ENCODE measurements at places on chromosomes 16 and 17.
A peak's percentile ranks its signal among the peaks of the same experiment; 100 is the strongest.

DNA sequence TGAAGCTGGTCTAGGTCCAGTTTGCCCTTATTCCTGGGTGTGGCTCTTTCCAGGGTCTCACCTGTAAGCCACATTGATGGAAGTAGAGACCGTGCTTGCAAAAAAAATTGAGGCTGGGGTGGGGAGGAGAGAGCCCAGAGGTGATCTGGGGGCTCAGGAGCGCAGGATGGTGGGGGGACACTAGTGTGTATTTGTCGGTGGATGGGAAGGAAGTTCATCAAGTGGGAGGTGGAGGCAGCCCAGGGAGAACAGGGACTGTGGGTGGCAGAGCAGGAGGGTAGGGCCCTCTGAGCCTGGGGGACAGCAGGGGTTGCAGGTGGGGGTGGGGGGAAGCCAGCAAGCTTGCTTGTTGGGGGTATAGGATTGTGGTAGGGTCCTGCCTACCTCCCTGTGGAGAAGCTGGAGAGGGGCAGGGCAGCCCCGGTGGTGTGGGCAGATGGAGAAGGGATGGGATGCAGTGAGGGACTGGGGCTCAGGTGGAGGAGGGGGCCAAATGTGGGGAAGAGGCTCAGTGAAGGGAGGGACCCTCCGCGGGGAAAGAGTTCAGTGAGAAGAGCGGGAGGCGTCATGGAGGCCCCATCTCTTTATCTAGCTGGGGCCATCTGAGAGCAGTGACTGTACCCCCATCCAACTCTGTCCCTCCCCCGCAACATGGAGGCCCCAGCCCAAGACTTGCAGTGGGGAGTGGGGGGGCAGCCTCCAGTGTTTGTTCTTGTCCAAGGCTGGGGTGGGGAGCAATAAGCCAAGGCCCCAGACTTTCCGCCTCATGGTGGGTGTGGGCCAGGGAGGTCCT lies 17.2 kb upstream of the TMEM92 start:
- no peaks in the 10 kb centered on the region for H3K27me3 ChIP-seq
- H3K27ac ChIP-seq = no peak overlapping the region
- no peaks in the 10 kb centered on the region for H3K4me1 ChIP-seq

DNA sequence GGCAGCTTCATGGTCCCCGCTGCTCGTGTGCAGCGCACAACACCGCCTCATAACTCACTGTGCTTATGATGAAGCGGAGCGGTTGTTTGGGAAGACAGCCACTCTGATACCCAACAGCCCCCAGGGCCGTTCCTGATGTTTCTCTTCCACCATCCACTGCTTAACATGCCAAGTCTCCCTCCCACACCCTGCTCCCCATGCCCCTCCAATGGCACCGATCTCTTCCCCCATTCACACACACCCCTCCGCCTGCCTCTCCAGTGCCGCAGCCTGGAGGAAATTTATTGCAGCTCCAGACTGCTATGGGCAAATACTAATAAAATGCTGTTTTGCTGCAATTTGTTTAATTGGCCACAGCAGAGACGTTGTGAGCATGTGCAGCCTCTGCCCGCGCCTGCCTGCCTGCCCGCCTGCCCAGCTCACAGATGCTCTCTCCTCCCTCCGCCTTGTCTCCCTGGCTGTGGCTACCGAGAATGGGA lies 80.3 kb upstream of the LHX1 start:
- H3K36me3 ChIP-seq = peaks cover 6% of the 10 kb centered on the region
- no peak overlapping the region for H3K4me3 ChIP-seq
- H3K27me3 ChIP-seq = no peaks in the 10 kb centered on the region
- H3K4me1 ChIP-seq = peaks cover 29% of the 10 kb centered on the region
- no peak for DNase-seq

DNA sequence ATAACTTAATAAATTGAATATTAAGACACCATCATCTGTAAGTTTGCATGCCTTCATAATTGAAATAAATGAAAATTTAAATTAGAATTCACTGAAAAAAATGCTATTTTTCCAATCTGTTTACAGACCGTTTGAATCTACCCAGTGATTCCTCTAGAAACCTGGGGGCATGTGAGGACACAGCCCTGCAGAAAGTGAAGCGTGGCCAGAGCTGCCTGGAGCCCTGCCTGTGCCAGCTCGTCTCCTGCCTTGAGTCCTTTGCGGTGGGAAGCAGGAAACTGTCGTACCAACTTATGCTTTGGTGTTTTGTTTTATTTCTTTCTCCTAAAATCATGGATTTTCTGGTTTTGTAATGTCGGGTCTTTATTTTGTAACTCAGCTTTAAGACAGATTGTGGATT lies 67.8 kb upstream of the FA2H start:
- no peak overlapping the region for H3K27ac ChIP-seq
- DNase-seq = no peak
- H3K27me3 ChIP-seq = peaks cover 12% of the 10 kb centered on the region
- no peaks in the 10 kb centered on the region for H3K36me3 ChIP-seq

GRCh38 chr17:45115871-45116270 lies 16.4 kb downstream of the PLCD3 start:
- no peaks in the 10 kb centered on the region for H3K4me1 ChIP-seq
- no peak for DNase-seq
- H3K27me3 ChIP-seq = no peaks in the 10 kb centered on the region
- H3K4me3 ChIP-seq = no peak overlapping the region

DNA sequence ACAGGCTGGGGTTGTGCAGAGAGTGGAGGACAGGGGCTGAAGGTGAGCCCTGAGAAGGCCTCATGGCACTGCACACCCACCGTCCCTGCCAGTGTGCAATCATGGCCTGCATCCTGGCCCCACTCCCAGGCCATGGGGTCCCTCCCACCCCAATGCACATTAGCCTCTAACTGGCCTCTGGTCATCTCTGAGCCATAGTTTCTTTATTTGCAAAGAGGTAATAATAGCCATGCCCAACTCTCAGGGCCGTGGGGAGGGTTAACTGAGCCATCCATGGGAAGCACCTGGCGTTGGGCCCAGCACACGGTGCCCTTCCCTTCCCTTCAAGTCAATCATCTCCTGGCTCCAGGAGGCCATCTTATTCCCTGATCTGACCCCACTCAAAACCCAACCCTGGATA lies 10.8 kb upstream of the ITGA3 start:
- no peaks in the 10 kb centered on the region for H3K27me3 ChIP-seq
- peak; percentile 70 for DNase-seq
- peaks cover 63% of the 10 kb centered on the region for H3K4me1 ChIP-seq
- peak overlapping the region; percentile 55 for H3K27ac ChIP-seq

DNA sequence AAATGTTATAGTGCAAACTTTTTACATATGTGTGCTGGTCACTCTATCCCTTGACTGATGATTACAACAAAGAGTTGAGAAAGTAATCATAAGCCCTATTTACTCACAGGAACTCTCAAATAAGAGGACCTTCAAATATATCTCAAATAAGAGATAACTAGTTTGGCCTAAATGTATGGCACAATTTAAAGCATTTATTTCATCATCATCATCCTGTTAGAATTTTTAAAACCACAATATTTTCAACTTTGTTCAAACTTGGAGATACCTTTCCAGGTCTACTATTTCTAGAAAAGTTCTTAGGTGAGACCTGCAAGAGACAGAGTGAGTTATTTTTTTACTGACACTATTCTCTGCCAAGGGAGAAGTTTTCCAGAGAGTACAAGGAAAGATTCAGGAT lies 5.5 kb downstream of the CPPED1 start:
- no peaks in the 10 kb centered on the region for H3K4me1 ChIP-seq
- H3K27me3 ChIP-seq = no peaks in the 10 kb centered on the region
- no peak overlapping the region for H3K4me3 ChIP-seq
- DNase-seq = no peak
- no peak overlapping the region for H3K27ac ChIP-seq

- H3K4me1 ChIP-seq = no peaks in the 10 kb centered on the region
- no peak overlapping the region for H3K27ac ChIP-seq
- H3K4me3 ChIP-seq = no peak overlapping the region
- DNase-seq = no peak
These were observed 192.2 kb downstream of the MAF start for GRCh38 chr16:79408355-79408754.

DNA sequence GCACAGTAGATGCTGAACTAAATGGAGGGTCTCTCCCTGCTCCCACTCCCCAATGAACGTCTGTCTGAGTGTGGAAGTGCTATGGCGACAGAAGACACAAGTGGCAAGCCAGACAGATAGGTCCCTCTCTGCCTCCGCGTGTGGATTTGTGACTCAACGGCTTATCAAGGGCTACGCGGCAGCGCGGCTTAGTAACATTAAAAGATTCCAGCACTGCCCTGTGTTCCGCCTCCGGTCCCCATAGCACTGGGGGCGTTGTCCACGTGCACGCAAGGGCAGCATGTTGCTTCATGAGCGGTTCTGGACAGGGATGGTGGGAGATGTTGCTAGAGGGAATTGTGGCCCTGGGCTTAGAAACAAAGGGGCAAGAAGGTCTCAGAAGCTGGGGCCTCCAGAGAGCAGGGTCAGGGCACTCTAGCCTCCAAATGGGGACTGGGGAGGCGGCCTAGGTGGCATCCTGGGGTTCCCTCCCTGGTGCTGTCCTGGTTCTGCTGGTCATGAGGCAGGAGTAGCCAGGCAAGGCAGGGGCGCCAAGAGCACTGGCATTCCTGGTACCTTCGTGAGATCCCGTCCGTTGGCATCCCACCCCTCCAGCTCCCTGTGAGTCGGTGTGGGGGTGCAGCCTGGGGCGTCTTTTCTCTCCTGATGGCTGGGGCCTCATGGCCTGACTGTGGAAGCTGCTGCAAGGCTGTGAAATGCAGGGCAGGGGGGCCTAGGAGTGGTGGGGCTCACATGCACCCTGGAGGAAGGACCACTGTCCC lies 9.1 kb downstream of the CRHR1 start:
- DNase-seq = no peak
- no peak overlapping the region for H3K4me3 ChIP-seq
- peaks cover 95% of the 10 kb centered on the region for H3K27me3 ChIP-seq
- H3K27ac ChIP-seq = no peak overlapping the region
- peaks cover 7% of the 10 kb centered on the region for H3K4me1 ChIP-seq
- peaks cover 5% of the 10 kb centered on the region for H3K36me3 ChIP-seq

Measured in MCF 10A (cell line).